Activated CD4-positive, alpha-beta T cell treated with anti-CD3 and anti-CD28 coated beads for 36 hours (primary cell): ENCODE measurements at places on chromosomes 7 and 10. TPM values are rescaled to one million over a fixed set of nuclear protein-coding genes. Genes with fewer than 3 reads are reported as not detected.

ADARB2 gene
- not detected for total RNA-seq

NPY gene
- total RNA-seq: not detected

DNA sequence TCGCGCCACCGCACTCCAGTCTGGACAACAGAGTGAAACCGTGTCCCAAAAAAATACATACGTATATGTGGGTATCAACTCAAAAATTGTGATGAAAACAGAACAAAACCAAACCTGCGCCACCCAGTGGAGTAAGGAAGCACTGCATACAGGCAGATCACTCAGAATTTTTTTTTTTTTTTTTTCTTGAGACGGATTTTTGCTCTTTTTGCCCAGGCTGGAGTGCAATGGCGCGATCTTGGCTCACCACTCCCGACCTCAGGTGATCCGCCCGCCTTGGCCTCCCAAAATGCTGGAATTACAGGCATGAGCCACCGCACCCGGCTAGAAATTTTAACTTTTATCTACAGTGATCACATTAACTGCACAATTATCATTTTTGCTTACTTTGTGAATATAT is 9.1 kb upstream of the TMEM236 start:
- DNase-seq: peak; percentile 83

- DNase-seq: no peak
These were observed 399 bp downstream of the FHIP2A start for GRCh38 chr10:114821915-114822443.

DNA sequence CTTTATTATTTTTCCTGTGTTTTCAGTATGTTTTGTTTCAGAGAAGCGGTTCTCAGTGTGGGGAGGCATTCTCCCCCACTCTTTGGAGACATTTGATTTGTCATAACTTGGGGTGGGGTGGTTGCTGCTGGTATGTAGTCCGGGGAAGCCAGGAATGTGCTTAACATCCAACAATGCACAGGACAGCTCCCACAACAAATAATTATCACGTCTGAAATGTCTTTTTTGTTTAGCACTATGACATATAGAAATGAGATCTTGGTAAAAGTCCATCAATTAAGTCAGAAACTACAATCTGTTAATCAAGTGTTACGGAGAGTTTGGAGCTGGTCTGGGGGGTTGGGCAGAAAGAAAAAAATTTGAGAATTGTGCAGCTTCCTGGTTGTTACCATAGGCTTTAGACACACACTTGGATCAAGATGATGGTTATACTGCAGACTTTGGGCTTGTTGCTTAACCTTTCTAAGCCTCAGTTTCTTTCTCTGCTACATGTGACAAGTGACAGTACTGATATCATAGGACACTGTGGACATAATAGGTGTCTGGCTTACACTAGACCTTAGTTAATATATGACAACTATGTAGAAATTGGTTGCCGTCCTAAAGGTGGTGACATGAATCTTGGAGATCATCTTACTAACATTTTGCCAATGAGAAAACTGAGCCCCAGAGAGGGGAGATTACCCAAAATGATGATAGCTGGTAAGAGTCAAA is 113.7 kb downstream of the LRMDA start:
- DNase-seq: no peak

DNA sequence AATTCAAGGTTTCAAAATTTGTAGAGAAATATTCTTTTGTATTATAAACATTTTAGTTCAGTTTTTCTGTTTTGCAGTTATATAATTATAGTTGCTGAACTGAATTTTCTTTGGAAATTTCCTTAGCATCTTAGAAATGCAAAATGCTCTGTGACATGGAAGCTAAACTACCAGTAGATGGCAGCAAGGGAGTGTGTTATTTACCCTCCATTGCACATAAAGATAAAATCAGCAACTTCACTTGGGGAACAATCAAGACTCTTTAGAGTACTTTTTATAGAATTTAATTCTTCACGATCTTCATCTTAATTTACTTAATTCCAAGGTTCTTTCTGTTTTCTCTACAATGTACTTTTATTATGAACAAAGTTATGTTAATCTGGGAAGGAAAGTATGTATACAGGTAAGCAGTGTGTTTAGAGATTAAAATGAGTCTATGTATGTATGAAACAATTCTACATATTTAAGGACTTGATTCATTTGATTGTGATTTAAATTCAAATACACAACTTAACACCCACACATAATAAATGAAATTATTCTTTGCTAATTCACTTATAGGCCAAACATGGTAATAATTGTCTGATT is 404.2 kb downstream of the THSD7A start:
- no peak for DNase-seq

DNA sequence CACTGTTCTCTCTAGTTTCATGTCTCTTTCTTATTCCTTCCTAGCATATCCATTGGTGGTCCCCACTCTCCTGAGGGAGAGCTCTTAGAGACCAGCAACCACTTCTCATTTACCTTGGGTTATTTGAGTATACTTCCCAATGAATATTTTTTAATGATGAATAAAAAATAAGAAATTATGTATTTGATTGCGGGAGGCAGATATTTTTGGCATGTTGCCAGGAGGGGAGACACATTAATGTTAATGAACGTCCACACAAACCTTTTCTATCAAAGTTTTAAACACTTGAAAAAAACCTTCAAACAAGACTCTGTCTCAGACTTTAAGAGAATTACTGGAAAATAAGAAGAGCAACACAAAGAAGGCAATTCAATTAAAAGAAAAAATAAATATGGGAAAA is 260.6 kb upstream of the MAGI2 start:
- no peak for DNase-seq

DNA sequence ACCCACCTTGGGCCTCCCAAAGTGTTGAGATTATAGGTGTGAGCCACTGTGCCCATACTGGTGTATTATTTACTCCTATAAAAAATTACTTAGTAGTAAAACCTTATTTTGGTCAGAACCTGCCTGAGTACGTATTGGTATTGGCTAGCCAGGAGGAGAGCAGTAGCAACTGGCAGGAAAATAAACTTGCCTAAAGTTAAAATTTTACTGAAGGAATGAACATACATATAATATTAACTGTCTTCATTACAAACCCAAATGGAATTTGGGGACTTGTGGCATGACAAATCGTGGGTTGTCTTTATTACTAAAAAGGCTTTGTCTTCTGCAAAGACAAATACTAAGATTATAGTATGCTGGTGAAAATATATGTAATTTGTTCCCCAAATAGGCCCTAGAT is 8.4 kb downstream of the RAB18 start:
- no peak for DNase-seq

GRCh38 chr7:139772115-139772514 is 5.7 kb downstream of the HIPK2 start:
- no peak for DNase-seq

DNA sequence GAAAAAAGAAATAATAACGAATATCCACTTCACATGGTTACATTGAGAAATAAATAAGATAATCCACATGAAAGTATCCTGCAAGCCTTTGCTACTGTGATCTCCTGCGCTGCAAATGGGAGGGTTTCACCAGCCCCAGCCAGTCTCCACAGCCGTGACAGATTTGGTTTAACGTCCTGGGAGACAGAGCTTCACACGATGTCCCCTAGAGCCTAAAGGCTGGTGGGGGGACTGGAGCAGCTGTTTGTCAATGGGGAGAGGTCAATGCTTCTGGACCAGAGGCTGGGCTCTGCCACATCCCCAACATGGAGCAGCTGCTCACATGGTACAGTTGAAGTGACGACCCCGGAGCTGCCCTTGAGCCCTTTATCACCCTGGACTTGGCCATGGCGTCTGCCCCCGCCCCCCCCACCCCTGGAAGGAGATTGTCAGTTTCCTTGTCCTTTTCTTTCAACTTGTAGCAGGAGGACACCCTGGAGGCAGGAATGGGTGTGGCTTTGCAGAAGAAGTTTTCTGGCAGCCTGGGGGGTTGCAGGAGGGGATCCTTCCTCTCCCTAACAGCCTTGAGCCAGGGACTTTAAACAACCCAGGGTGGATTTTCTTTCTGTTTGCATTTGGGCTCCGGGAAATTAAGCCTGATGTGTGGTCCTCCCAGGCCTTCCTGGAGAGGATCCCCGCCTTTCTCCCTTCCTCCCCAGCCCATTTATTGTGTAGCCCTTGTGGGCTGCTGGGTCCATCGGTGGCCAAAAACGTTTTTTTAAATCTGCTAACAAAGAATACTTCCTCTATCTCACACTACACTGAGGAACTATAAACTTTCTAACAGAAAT is 37.0 kb upstream of the MXI1 start:
- DNase-seq: no peak
